ENCODE measurements at places on chromosomes 1 and 21.

DNA sequence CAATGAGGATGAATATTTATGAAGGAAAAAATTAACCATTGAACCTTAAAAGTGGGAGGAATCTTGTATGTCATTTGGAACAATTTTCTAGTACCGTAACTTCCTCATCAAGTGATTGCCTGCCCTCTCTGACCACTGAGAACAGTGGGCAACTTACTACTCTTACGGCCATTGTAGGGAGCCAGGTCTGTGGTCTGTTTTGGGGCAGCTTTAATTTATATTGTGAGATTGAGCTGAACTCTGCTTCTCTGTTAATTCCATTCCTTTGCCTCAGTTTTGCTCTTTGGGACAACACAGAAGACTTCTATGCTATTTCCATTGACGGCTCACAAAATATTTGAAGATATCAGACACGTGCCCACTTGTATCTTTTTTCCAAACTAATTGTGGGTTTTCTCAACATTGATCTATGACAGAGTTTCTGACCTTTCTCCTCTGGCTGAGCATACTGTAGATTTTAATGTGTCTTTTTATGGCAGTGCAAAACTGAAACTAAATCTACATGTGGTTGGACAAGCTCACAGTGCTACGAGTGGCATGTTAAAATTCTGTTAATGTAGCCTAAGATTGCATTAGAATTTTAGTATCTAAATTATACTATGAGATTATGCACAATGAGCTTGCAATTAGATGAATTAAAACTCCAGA is 27.8 kb upstream of the ZNF281 start:
- DNase-seq, result no peak

GRCh38 chr1:154548028-154548427 is 10.4 kb downstream of the UBE2Q1 start:
- no peak for DNase-seq

- DNase-seq, result no peak
These were observed 40.2 kb upstream of the PBX1 start for GRCh38 chr1:164518692-164519332.

- DNase-seq, result no peak
These were observed 41.8 kb downstream of the ITSN1 start for GRCh38 chr21:33684068-33684467.

DNA sequence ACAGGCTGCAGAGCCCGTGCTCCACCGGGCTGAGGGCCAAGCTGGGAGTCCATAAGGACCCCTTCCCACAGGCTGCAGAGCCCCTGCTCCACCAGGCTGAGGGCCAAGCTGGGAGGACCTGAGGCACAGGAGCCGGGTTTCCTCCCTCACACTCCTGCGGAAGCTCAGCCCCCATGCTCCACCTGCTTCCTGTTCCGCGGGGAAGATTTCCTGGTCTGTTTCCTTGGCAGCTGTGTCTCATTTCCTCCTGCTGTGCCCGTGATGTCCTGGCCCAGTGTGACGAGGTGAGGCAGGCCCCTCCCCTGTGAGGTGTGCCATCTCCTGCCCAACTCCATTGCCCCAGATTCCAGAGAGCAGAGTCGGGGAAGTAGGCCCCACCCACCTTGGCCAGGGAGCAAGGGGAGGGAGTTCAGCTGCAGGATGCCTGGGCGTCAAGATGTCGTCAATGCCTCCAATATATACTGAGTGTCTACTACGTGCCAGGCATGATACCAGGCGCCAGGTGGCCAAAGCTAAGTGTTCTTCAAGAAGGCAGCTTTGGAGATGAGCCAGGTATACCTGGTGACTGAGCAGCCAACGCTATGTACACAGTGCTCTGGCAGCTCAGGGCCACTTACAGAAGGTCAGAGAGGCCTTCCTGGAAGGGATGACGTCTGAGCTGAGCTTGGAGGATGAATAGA is 58.8 kb downstream of the NAV1 start:
- no peak for DNase-seq

DNA sequence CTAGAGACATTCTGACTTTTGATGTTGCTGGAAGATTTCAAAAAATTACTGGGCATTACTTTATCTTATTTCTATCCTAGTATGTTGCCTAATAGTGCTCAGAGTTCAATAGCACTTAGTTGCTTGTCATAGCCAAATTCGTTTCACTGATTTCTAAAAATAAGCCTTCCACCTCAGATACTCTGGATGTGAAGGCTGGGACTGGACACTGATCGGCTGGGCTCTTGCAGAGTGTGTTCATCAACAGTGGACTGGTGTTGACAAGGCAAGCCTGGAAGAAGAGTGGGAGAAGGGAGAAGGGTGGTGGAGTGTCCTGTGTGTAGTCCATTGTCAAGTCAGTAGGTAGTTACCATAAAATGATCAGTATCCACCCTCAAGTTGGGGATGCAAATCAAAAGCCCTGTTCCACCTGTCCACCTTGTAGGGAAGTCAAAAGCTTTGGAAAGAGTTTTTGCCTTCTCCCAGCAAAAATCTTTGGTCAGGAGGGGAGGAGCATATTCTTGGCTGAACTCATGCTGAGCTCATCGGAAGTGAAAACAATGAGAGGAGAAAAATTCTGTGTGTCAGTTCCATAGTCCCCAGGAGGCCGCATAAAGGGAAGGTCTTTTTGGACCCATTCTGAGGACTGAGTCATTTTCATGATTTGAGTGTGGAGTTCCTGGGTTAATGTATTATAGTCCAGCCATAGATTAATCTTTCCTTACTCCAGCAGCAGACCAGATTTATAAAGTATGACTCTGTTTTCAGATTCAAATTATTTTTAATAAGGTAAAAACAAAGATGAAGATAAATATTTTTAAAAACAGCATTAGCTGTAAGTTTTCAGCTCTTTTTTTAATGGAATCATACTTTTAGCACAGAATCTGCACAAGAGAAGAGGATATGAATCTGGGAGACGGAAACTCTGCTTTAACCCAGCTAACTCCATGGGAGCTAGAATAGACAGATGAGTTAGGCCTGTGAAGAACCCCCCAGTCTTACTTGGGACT is 99.5 kb upstream of the BMP8A start:
- DNase-seq, result no peak

GRCh38 chr1:217867446-217867995 is 236.4 kb downstream of the SPATA17 start:
- DNase-seq, result no peak

DNA sequence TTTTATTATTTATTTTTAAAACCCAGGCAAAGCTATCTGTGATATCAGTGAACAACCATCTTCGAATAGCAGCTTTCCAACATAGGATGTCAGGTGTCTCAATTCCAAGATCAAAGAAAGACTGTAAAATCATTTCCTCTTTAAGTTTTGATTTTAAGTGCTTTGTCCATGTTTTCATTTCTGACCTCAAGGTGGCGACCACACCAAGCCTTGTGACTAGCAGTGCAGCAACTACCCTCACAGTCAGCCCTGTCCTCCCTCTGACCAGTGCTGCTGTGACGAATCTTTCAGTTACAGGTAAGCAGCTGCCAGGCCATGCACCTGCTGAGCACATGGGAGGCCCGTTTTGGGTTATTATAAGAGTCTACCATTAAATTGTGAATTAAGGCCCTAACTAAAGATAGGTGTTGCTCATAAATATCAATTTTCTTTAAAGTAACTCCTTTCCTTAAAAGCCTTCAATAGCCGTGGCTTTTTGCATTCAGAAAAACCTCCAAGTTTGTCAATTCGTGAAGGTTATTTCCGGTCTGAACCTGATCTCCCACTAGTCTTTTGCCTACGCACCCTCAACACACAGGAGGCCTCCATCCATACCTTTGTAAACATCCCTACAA is 117.0 kb downstream of the CD247 start:
- no peak for DNase-seq

DNA sequence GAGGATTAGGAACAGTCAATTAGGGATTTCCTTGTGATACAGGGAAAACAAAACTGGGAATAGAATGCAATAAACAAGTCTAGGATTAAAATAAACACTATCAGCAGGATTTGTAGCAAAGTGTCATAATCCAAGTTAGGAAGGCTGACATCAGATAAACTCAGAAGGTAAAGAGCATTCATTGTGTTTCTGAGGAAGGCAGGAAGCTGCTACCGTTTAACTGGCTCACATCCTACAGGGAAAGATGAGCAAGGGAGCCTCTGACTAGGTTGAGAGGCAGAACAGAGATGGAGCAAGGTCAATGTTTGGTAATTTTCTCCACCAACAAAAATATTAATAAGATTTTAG is 124.7 kb downstream of the POU2F1 start:
- DNase-seq, result no peak

DNA sequence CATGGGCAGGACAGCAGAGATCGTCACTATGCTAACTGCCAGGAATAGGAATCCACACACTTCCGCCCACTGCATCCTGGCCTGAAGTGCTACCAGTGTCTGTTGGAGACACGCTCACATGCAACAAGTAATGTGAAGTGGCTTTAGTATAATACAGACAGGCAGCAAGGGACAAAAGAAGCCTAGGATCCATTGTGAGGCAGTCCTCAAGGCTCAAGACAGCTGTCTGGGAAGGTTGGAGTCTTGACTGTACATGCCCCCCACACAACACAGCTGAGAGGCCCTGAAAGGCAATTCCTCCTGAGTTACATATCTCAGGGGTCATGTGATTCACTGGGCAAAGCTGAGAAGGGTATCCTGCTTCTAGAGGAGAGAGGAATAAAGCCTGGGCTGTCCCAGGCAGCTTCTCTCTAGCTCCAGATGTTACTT is 39.9 kb upstream of the CD1D start:
- DNase-seq, result no peak

GRCh38 chr1:175219774-175220173 is 27.2 kb upstream of the KIAA0040 start:
- no peak for DNase-seq

DNA sequence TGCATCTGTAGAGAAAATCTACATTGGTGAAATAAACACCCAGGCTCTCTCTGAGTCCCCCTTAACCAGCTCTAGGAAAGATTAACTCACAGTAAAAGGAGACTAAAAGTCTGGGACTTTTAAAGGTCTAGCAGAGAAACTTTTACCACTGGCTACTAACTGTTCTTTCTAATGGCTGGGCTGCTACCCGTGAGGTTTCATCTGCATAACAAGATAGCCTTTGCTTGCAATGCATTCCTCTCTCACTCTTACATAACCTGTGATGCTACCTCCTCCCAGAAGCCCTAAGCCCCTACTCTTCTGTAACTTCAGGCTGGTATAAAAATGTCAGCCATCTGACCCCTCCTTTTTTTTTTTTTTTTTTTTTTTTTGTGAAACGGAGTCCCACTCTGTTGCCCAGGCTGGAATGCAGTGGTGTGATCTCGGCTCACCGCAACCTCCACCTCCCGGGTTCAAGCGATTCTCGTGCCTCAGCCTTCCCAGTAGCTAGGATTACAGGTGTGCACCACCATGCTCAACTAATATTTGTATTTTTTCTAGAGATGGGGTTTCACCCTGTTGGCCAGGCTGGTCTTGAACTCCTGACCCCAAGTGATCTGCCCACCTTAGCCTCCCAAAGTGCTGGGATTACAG is 344.2 kb downstream of the RGS7 start:
- DNase-seq, result no peak

DNA sequence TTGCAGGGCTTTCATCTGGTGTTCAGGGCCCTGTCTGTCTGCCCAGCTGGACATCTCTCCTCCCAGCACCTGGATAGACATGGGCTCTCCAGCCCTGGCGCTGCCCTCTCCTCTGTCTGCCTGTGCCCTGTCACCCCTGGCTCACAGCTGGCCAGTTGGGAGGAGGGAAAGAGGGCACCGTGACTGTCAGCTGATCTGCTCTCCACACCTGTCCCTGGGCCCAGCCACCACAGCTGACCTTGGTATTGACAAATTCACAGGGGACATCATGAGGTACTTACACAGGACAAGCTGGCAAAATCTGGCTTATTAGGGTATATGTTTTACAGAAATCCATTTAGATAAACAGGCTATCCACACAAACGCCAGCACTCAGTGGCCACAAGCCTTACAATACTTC is 8.3 kb downstream of the TNR start:
- DNase-seq, result no peak

DNA sequence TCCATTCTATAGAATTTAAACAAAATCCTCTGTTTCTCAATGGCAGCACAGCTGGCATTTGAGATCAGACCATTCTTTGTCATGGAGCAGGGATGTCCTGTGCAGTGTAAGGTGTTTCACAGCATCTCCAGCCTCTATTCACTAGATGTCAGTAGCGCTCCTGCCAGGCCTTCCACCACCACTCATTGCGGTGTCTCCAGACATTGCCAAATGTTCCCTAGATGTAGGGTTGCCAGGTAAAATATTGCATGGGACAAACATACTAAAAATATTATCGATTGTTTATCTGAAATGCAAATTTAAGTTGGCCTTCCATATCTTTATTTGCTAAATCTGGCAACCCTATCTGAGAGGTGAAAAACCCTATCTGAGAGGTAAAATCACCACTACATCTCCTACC is 11.7 kb downstream of the ITLN2 start:
- no peak for DNase-seq

DNA sequence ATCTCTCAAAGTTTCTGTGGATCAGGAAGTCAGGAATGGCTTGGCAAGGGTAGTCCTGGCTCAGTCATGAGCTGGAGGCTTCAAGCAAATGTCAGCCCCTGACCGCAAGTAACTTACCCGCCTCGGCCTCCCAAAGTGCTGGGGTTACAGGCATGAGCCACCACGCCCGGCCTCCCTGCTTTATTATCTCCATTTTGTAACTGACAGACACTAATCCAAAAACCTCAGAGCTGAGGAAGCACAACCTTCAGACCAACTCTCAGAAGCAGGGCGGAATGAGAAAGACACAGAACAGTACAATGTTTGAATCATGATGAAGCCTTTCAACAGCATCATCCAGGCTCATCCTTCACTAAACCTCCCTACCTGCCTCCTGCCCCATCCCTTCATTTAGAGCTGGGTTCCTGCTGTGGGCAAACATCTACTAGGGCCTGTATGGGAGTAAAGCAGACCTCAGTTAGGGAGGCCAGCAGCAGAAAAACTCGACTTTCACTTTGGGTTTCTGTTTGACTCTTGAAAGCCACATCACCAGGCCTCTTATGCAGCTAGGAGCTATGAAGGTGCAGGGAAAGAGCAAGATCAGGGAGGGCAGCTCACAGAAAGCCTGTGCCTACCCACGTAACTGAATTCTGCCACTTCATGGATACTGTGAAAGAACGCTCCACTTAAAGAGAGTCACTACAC is 84.4 kb upstream of the RAB4A start:
- no peak for DNase-seq

DNA sequence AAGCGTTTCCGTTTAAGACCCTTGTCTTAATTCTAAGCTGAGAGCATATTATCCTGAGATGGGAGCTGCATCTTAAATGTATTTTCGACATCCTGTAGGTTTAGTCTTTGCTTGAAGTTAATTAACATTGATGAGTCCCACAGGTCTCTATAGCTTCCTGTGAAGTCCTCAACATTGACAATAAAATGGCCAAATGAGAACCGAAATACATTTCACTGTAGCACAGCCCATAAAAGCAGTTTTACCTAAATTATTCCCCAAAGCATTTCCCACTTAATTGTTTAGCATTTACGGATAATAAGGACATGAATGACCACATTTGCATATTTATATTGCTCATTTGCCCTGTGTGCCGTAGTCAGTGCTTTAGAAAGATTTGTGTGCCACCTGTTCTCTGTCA is 116.4 kb downstream of the CRB1 start:
- DNase-seq, result no peak

- DNase-seq, result peak; percentile 40
These were observed 16.5 kb upstream of the AGTRAP start for GRCh38 chr1:11719313-11720032.
